Activated B cell treated with CpG ODN at 0.5 μM for 24 hours (primary cell): ENCODE measurements at places on chromosomes 2 and 18.

- peak overlapping the region; percentile 84 for H3K4me3 ChIP-seq
- H3K27me3 ChIP-seq, result no peaks in the 10 kb centered on the region
- no peak for DNase-seq
- H3K4me1 ChIP-seq, result peaks cover 99% of the 10 kb centered on the region
- H3K27ac ChIP-seq, result peak overlapping the region; percentile 99
These were observed 163.4 kb downstream of the BCL2 start for GRCh38 chr18:63155910-63156773.

GRCh38 chr2:122610948-122611609, 855.6 kb downstream of the TSN start:
- no peaks in the 10 kb centered on the region for H3K36me3 ChIP-seq
- no peaks in the 10 kb centered on the region for H3K4me1 ChIP-seq
- no peaks in the 10 kb centered on the region for H3K27me3 ChIP-seq
- H3K27ac ChIP-seq, result no peak overlapping the region
- DNase-seq, result no peak
- no peak overlapping the region for H3K4me3 ChIP-seq

DNA sequence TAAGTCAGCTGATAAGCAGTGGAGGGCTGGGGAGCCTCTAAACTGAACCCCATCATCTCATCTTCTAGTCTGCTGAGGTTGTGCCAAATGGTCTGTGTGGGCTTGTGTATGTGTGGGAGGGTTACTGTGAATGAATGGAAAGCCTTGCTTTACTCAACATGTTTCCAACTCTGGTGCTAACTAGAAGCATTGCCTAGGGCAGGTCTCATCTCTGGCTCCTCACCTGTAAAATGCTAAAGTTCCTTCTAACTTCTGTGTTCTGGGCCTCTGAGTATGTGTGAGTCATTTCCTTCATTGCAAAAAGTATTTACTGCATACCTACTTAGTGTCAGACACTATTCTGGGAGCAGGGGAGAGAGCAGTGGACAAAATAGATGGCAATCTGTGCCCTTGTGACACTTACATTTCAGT, 1.3 kb downstream of the LIPG start:
- H3K4me1 ChIP-seq, result peaks cover 32% of the 10 kb centered on the region
- H3K27me3 ChIP-seq, result peaks cover 79% of the 10 kb centered on the region
- no peak for DNase-seq

DNA sequence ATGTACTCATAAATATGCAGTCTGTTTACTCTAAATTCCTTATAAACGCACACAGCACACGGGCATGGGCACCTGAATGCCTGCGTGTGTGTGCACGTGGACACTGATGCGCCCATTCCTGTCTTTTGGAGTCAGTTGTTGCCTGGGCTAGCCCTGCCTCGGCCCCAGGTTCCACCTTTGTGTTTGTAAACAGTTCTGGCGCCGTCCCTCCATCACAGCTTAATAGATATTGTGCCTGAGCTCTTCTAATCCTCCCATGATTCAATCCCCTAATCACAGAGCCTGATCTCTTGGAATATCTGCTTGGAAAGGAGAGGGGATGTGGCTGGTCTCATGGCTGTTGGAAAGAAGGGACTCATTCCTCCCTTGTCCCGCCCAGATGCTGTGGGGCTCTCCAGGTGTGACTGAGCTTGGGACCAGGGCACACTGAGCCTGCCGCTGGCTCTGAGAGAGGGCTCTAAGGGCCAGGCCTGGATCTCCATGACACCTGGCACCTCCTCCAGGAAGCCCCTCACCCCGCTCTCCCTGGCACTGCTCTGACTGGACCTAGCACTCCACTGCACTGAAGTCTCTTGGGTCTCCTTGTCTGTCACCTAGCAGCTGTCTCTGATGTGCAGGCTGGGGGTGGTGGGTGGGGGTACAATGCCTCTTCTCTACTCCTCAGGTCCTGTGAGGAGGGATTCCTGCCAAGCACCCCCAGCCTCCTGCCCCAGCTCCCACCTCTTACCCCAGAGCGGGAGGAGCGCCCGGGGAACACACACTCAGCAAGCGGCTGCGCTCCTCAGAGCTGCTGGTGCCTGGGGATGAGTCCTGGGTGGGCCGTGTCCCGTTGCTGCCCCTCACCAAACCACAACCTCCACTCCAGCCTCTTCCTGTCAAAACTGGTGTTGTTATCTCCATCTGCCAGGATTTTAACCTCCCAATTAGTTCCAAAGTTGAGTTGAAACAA, 181.3 kb downstream of the INHBB start:
- H3K36me3 ChIP-seq, result no peaks in the 10 kb centered on the region
- no peaks in the 10 kb centered on the region for H3K4me1 ChIP-seq
- no peak overlapping the region for H3K4me3 ChIP-seq
- no peak for DNase-seq

GRCh38 chr2:128282976-128283810, 35.5 kb downstream of the HS6ST1 start:
- no peak for DNase-seq
- H3K36me3 ChIP-seq, result peaks cover 7% of the 10 kb centered on the region
- H3K4me3 ChIP-seq, result no peak overlapping the region
- H3K27ac ChIP-seq, result no peak overlapping the region

DNA sequence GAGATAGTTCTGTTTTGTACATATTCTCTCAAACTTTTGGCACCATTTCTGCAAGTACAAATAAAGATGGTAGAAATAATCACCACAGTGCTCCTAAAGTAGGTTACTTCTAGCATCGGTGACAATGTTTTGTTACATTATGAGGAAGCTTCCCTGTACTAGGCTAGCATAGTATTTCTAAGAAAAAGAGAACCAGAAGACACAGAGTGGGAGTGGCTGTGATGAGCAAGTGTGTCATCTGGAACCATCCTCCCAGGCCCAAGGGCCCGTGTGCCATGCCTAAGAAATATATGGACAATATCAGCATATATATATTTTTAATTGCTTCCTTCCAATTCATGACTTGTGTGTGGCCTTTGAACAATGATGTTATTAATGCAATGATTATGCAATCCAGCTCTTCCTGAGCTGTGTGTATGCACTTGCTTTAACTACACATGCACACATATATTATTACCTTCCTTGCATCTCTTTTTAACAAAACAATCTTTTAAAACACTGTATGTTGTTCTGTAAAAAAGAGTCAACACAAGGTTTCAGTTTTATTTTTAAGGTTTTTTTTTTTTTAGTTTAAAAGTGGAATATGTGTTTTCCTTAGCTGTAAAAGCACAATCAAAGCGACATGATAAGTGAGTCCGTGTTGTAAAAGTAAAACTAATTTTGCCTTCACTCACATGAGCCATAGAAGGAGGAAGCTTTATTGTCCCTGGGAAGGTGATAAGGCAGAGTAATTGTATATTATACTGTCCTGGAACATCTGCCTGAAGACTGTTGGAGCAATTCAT, 303.9 kb downstream of the ZNF407 start:
- no peak overlapping the region for H3K27ac ChIP-seq
- no peaks in the 10 kb centered on the region for H3K4me1 ChIP-seq
- DNase-seq, result no peak
- H3K4me3 ChIP-seq, result no peak overlapping the region

DNA sequence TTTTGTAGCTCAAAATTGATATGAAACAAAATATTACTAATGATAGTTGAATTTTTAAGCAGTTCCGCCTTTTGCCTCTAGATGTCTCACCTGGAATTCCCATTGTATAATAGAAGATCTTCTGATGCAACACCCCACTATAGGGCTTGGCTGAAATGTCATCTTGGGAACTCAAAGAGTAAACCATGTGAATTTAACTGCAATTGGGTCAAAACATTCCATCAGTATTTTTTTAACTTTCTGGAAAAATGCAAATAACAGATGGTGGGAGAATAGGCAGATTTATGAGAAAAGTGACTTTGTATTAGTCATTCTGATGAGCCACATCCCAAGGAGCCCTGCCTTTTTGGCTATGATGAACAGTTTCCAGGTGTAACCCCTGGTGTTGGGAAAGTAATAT, 489.9 kb downstream of the NYAP2 start:
- H3K27ac ChIP-seq, result no peak overlapping the region
- H3K4me3 ChIP-seq, result no peak overlapping the region
- no peak for DNase-seq
- H3K27me3 ChIP-seq, result peaks cover 4% of the 10 kb centered on the region
- H3K36me3 ChIP-seq, result no peaks in the 10 kb centered on the region
- H3K4me1 ChIP-seq, result no peaks in the 10 kb centered on the region

DNA sequence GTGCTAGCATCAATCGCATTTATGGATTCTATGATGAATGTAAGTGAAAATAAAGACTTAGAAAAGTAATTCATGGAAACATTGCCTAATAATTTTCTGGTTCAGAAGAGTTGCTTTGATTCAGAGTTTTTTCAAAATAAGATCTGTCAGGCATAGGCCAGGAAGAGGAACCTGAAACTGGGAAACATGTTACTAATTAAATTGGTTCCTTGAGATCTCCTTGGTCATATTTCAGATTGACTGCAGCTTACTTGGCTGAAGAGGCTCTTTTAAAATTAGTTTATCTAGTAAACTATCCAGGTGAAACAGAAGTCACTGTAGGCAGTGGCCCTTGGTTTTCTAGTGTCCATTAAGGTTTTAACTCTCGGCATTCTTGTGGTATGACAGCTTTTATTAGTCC, 27.4 kb downstream of the PPP1CB start:
- H3K36me3 ChIP-seq, result peaks cover 66% of the 10 kb centered on the region
- no peaks in the 10 kb centered on the region for H3K27me3 ChIP-seq
- no peak for DNase-seq
- H3K4me3 ChIP-seq, result no peak overlapping the region
- H3K4me1 ChIP-seq, result peaks cover 20% of the 10 kb centered on the region
- H3K27ac ChIP-seq, result no peak overlapping the region

DNA sequence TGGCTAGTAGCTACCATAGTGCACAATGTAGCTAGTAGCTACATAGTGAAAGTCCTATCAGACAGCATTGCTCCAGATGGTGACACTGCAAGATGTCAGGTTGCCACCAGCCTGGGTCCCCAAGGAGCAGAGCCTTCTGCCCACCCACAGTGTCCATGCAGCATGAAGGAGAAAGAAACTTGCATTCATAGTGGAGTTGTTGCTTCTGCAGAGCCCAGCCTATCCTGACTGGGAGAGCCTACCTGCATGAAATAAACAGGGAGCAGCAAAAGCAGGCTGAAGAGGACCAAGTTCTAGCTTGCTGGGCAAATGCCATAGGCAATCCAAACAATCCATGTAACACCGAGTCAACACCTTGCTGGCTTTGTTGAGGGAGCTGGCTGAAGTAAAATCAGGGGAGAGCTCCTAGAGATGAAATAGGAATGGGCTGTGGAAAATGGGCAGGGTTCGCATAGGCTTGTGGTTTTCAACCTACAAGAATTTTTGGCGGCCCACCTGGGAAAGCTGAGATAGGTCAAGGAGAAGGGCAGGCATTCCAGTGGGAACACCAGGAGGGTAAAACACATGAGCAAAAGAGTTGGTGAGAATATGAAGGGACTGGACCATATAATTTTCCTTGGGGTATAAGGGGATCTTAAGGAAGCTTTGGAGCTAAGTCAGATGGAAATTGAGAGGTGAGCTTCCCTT, 195.8 kb downstream of the CYP26B1 start:
- H3K36me3 ChIP-seq, result no peaks in the 10 kb centered on the region
- peaks cover 2% of the 10 kb centered on the region for H3K27me3 ChIP-seq
- no peak overlapping the region for H3K27ac ChIP-seq
- H3K4me3 ChIP-seq, result no peak overlapping the region

DNA sequence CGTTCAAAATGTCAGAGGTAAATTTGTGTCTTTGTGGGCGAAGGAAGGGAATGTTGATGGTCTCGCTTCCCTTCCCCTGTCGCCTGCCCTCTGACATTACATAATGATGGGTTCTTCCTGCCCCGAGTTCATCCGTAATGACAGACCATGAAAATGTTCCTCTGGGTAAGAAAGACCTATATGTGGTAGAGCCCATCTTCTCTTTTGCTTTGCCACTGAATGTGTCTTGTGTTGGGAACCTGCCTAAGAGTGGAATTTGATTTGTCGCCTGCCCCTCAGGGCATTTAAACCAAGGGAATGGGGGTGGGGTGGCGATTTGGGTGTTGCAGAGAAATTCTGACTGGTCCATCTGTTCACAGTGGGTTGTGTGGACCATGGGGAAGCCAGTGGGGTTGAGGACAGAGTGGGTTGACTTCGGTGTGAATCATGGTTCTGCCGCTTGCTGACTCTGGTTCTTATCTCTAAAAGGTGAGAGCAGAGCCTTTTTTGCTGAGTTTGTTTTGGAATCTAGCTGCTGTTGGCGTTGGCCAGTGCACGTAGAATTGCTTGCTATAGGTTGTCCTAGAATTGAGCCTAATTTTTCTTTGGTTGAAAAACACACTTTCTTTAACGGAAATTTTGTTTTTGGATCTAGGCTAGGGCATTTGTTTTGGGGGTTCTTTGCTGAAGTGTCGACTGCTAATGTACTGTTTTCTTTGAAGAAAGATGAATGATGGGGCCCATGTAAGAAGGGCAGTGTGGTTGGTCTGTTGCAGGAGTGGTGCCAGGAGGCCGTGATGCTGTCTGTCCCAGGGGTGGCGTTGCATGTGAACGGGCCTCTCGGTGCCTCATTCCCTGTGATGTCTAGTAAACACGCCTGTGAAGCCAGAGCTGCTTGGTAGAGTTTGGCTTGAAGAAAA, 1.3 kb downstream of the INPP4A start:
- no peak for DNase-seq
- no peaks in the 10 kb centered on the region for H3K27me3 ChIP-seq
- H3K4me1 ChIP-seq, result peaks cover 23% of the 10 kb centered on the region
- peaks cover 3% of the 10 kb centered on the region for H3K36me3 ChIP-seq
- peak overlapping the region; percentile 90 for H3K4me3 ChIP-seq

- H3K36me3 ChIP-seq, result peaks cover 82% of the 10 kb centered on the region
- no peaks in the 10 kb centered on the region for H3K27me3 ChIP-seq
- DNase-seq, result no peak
- peak overlapping the region; percentile 98 for H3K27ac ChIP-seq
- H3K4me3 ChIP-seq, result peak overlapping the region; percentile 68
These were observed 55.2 kb downstream of the RASGRP3 start for GRCh38 chr2:33531549-33532059.

GRCh38 chr2:200300638-200301314, 5.7 kb upstream of the SPATS2L start:
- no peaks in the 10 kb centered on the region for H3K36me3 ChIP-seq
- DNase-seq, result no peak
- no peak overlapping the region for H3K27ac ChIP-seq
- H3K4me1 ChIP-seq, result peaks cover under 1% of the 10 kb centered on the region
- no peak overlapping the region for H3K4me3 ChIP-seq
- H3K27me3 ChIP-seq, result peaks cover 30% of the 10 kb centered on the region

GRCh38 chr2:187574969-187575750, 20.9 kb upstream of the TFPI start:
- no peak overlapping the region for H3K4me3 ChIP-seq
- H3K27me3 ChIP-seq, result no peaks in the 10 kb centered on the region
- H3K36me3 ChIP-seq, result no peaks in the 10 kb centered on the region
- no peak for DNase-seq
- no peak overlapping the region for H3K27ac ChIP-seq

- no peak for DNase-seq
- H3K4me1 ChIP-seq, result no peaks in the 10 kb centered on the region
- H3K27me3 ChIP-seq, result peaks cover 15% of the 10 kb centered on the region
These were observed 109.6 kb downstream of the LAMA3 start for GRCh38 chr18:23798824-23799223.
